Right forelimb (tissue), 1 donor: ENCODE measurements at places on chromosomes 6 and 20.

GRCh38 chr6:132218059-132218696 lies 183.1 kb downstream of the MOXD1 start:
- no peak for DNase-seq

GRCh38 chr6:34027445-34027936 lies 118.4 kb downstream of the GRM4 start:
- DNase-seq: peak; percentile 59

GRCh38 chr20:23129891-23130621 lies 43.9 kb upstream of the CD93 start:
- DNase-seq: no peak

GRCh38 chr20:63408684-63409046 lies 47.5 kb upstream of the CHRNA4 start:
- no peak for DNase-seq

GRCh38 chr20:44896583-44896982 lies 11.1 kb downstream of the YWHAB start:
- no peak for DNase-seq

- DNase-seq: no peak
Measured at GRCh38 chr6:131379948-131380347, 193.1 kb upstream of the ARG1 start.

DNA sequence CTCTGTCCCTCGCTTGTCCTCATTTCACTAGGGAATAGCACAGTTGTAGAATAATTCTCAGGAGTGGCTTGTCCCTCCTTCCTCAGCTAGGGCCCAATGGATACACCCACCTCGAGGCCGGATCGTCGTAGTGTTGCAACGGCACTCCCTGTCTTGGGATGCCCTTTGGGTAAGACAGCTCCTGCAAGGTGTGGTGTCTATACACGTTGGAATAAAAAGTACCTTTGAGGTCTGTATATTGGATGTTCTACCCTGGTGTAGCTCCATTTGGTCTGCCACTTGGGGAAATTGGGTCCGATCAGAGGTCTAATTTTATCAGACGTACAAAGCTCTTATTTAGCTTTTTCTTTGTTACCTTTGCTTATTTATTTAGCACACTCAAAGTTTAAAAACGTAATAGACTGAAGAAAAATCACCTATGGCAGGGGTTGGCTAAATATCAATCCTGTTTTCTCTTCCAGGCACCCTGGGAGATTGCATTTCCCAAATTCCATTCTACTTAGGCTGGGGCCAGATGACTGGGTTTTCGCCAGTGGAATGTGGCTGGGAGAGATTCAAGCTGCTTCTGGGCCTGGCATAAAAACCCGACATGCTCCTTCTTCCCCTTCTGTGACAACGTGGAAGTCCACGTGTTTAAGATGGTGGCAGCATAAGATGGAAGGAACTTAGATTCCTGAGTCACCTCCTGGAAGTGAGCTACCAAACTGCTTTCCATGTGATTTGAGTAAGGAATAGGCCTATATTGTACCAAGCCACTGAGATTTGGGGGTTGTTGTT lies 82.3 kb upstream of the CD83 start:
- DNase-seq: peak; percentile 30

- DNase-seq: no peak
Measured at GRCh38 chr6:94254689-94255088, 835.3 kb upstream of the EPHA7 start.

- no peak for DNase-seq
Measured at GRCh38 chr6:32816746-32817204, at the start of gene HLA-DOB. Gene HLA-DOB, minus strand, starts transcription at chr6:32817002. Its CDS starts 51 bp downstream, at chr6:32816951.

DNA sequence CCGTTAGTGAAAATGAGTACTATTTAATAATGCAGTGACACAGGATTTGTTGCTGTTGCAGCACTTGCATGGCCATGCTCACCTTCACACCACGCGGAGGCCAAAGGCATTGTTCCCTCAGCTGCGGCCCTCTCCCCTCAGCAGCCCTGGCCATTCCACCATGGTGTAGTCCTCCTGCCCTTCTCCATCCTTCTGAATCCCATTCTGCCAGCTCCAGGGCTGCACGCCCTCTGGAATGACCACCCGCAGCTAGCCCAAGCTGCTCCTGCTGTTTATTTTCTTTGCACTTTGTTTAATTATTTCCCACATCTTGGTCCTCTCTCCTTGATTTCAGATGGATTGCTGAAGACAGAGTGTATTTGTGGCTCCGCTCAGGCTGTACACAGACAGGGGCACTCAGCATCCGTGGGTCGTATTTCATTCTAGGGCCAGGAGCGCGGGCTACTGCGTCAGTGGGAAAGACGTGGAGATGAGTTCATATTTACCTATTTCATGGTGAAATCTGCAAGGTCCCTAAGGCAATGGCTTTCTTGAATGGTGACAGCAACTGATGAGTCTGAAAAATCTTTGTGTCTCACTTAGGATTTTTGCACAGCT lies 81.4 kb upstream of the DUSP22 start:
- no peak for DNase-seq

- no peak for DNase-seq
Measured at GRCh38 chr20:2652724-2653555, 508 bp downstream of the NOP56 start.

DNA sequence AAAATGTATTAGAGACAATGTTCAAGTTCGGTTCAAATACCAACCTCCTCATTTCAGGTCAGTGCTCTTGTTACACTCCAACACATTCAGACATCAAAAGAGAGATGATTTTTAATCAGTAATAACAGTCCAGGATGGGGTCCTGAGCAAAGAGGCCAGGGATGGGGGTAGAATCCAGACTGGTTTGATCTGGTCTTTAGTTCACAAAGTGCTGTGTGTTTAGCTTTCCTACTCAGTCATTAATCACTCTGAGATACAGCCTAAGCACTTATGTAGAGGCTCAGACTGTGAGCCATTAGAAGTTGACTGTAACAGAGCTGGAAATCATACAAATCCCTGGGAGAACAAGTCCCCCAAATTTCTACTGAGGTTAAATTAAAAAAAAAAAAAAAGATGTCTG lies 241.6 kb downstream of the PTPRK start:
- DNase-seq: no peak

- DNase-seq: no peak
Measured at GRCh38 chr6:145749632-145750031, 14.3 kb upstream of the EPM2A start.

GRCh38 chr6:40584741-40585140 lies 2.4 kb downstream of the LRFN2 start:
- DNase-seq: no peak

- no peak for DNase-seq
Measured at GRCh38 chr6:124368131-124368530, 564.5 kb downstream of the NKAIN2 start.

GRCh38 chr6:132733814-132734213 lies 20.0 kb upstream of the VNN1 start:
- DNase-seq: no peak

- DNase-seq: no peak
Measured at GRCh38 chr20:47258745-47259695, 97.5 kb downstream of the ZMYND8 start.

DNA sequence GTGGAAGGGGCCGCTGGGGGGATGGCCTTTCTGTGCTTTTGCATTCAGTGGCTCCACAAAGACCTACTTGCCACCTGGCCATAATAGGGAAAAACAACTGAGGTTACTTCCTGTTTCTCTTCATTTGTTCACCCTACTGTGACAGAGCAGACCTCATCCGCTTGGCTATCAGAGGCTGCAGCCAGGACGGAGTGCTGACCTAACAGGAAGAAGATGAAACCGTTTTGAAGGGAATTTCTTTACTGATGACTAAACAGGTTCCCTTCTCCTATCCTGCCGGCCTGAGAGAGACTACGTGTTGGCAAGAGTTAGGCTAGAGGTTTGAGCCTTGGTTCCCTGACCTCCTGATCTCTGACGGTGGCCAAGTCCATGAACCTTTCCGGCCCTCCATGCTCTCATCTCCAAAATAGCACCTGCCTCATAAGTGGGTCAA lies 21.3 kb downstream of the PRR18 start:
- DNase-seq: no peak

DNA sequence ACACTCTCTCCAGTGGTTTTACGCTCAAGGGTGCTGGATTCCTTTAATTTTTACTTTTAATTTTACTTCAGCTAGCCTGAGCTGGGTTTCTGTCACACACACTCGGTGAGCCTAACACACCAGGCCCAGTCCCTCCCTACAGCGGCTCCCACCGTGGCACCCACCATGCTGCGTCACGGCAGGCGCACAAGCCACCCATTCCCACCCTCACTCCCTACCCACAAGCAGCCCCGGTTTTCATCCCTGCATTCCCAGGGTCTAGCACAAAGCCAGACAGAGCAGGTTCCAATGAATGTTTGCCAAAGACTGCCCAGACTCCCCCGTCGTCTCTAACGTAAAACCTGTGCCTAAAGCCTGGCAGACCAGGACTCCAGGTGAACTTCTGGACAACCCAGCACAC lies 50.3 kb downstream of the MYH7B start:
- peak; percentile 30 for DNase-seq

- no peak for DNase-seq
Measured at GRCh38 chr20:10502098-10502526, 67.0 kb downstream of the SLX4IP start.

- DNase-seq: no peak
Measured at GRCh38 chr6:72649032-72649984, 27.4 kb downstream of the KCNQ5 start.

- no peak for DNase-seq
Measured at GRCh38 chr6:40645043-40645442, 57.9 kb upstream of the LRFN2 start.

- peak; percentile 73 for DNase-seq
Measured at GRCh38 chr6:137705160-137706082, 161.6 kb upstream of the TNFAIP3 start.

- DNase-seq: no peak
Measured at GRCh38 chr6:144248476-144249301, 36.4 kb upstream of the UTRN start.

GRCh38 chr20:59630526-59630925 lies 26.2 kb downstream of the PHACTR3 start:
- DNase-seq: no peak

- no peak for DNase-seq
Measured at GRCh38 chr20:38001981-38002380, 31.3 kb downstream of the TTI1 start.

- no peak for DNase-seq
Measured at GRCh38 chr6:25431306-25431974, 152.3 kb downstream of the CARMIL1 start.

DNA sequence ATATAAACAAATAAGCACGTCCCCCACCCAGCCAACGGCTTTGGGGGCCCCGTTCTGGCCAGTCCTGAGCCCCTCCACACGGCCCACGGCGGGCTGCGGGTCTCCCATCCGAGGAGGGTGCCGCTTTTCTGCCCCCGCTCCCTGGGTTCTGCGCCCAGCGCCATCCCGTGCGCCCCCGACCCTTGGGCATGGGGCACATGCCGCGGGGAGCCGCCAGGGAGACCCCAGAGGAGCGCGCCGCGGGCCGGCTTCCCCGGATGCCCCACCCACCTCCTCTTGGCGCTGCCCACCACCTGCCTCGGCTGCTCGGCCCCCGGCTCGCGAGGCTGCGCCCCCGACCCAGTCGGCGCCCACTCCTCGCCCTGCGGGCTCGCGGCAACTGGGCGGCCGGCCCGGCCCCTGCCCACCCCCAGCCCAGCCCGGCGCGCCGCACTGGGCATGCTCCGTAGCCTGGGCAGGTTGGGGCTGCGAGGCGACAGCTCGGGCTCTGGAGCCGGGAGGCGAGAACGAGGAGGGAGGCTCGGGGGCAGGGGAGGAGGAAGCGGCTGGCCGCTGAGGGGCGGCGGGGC lies 570 bp upstream of the PLCB4 start:
- peak; percentile 80 for DNase-seq

GRCh38 chr6:24824142-24824938 lies 25.6 kb upstream of the ARMH2 start:
- DNase-seq: no peak

GRCh38 chr6:45587229-45588060 lies 209.7 kb upstream of the SUPT3H start:
- no peak for DNase-seq

DNA sequence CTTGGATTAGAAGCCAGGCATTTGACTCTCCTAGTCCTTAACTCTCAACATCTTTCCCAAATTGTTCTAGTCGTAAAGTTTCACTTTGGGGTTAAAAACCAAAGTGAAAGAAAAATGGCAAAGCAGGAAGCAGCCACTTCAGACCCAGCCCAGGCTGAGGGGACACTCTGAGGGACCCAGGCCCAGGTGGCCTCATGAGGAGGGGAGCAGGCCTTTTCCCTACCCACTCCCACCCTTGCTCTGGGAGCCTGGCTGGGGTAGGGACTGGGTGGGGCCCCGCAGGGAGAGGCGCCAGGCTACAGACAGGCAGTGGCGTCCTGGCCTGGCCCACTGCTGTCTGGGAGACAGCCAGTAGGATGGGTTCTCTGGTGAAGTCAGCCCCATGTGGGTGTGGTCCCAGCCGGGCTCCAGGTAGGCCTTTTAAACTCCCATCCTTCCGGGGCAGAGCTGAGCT lies 68.7 kb upstream of the MYL9 start:
- DNase-seq: no peak

DNA sequence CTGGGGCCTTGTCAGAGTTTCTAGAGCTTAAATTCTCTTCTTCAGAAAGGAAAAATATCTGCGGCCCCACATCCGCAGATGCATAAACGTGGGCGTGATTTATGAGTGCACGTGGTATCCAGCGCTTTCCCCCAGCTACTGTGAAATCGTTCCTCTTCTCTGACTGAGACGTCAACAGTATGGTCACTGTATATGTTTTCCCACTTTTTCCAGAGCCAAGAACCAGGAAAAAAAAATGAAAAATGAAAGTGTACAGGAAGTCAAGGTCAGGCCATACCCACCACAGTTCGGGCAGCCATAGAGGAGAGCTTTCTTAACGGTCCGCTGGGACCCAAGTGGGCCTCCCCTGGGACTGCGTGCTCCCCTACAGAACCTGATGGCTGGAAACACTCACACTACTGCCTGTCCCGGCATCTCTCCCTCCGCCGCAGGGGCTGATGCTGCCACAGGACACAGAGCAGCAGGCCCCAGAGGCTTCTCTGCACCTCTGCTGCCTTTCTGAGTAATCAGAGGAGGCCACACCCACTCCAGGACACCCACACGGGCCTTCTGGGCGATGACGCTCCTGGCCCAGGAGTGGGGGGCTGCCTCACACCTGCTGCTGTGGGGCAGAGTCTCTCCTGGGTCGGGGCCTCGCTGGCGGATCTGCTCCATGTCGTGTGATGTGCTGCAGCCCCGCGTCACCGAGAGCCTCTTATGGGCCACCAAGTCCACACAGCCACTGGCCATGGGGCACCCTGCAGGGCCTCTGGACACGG lies 16.4 kb upstream of the STX16 start:
- DNase-seq: no peak

DNA sequence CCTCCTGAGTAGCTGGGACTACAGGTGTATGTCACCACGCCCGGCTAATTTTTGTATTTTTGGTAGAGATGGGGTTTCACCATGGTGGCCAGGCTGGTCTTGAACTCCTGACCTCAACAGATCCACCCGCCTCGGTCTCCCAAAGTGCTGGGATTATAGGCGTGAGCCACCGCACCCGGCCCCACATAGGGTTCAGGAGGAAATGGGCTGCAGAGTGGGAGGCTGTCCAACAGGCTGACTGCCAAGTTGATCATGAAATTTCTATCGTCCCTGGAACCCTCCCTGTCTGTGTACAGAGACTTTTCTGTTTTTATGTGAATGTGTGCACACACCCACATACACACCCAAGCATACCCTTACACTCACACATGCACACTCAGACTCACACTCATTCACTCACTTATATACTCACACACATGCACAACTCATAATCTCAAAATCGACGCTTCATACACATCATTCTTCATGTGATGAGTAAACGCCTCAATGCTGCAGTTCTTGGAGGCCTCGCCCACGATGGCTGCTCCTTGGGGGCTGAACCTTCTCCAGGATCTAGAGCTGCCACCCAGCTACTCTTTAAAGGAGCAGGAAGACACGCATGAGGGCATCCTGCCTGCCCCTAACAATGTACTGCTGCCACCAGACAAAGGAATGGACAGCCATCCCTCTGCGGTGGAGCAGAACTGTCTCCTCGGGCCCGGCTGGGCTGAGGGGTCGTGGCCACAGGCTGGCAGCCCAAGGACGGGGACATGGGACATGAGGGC lies 35.6 kb downstream of the SUN5 start:
- DNase-seq: no peak
